ENCODE measurements at places on chromosomes 3 and 15.

DNA sequence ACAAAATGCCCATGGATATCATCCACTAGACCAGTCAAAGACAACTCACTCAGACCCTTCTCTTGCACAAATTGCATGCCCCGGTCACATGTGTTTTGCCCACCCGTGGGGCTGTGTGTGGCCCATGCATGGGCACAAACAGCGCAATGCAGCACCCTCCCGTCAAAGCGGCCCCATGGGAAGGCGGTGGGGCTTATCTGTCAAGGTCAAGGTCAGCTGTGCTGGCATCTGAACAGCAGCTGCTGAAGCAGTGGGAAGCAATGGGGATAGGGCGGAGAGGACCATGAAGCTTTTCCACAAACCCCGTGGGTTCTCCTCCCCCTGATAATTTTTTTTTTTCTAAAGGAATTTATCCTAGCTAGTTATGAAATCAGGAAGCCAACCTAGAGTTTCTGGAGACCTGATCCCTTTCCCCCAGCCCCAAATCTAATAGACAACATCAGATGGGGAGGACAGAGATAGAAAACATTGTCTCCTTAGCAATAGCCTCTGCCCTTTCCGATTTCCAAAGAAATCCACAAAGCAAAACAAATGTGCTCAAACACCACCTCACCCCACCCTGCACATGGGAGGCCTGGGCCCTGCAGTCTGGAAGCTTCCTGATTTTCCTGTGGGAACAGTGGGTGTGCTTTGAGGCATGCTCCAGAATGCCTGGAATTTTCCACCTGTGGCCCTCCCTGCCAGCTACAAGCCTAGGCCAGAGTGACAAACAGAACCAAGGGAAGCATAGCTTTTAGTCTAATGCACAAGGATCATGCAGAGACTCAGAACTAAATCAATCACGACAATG is 84.4 kb downstream of the BDH1 start:
- DNase-seq = no peak

- no peak for DNase-seq
Measured at GRCh38 chr15:39682366-39682765, 100.3 kb downstream of the FSIP1 start.

DNA sequence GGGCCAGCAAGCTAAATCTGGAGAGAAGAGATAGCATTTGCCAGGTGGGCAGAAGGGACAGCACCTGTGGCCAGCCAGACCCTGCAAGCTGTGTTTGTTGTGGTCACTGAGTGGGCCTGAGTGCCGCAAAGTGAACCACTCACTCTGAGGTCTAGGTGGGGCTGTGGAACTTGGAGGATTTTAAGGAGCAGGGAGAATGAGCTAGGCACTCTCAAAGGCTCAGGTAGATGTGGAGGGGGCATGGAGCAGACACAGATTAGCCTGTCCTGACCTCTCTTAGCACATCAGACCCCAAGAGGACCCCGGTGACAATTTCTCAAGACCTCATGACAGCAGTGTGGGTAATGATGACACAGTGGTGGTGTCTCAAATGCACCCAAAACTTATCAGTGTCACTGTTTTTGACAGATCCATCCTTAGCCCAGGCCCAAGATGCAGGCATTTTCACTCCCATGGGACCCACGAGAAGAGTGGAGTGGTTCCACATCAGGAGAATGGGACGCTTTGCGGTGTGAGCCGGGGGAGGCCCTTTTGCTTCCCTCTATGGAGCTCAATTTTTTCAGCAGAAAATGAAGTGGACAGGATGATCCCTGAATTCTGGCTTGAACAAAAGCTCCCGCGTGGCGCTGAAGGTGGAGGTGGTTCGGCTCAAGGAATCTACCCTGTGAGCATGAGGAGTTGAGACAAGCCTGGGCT is 43.8 kb upstream of the TLE3 start:
- no peak for DNase-seq

GRCh38 chr15:95016511-95017229 is 785.3 kb downstream of the MCTP2 start:
- no peak for DNase-seq

DNA sequence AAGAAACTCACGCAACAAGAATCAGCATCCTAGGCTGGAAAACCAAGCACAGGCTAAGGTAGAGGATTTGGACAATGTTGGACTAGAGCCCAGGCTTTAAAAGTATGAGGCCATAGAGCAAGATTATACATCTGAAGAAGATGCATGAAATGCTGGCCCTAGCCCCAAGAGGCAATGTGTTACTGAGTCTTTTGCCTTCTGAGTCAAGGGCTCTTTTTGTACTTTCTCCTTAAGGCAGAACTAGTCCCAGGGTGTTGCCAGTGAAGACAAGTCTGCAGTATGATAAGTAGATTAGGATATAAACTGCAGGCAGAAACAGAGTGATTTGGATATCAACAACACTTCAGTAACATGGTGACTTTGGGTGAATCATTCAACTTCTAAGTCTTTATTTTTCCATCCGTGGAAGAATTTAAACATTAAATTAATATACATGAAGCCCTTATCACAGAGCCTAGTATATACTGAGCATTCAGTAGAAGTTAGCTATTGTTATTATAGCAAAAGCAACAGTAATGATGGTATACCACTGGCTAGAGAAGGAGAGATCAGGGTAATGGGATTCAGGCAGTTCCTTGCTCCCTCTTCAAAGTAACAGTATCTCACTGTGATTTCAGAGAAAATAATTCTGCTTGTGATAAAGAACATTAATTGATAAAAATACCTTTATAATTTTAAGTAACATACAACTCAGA is 99.9 kb upstream of the MLF1 start:
- no peak for DNase-seq

DNA sequence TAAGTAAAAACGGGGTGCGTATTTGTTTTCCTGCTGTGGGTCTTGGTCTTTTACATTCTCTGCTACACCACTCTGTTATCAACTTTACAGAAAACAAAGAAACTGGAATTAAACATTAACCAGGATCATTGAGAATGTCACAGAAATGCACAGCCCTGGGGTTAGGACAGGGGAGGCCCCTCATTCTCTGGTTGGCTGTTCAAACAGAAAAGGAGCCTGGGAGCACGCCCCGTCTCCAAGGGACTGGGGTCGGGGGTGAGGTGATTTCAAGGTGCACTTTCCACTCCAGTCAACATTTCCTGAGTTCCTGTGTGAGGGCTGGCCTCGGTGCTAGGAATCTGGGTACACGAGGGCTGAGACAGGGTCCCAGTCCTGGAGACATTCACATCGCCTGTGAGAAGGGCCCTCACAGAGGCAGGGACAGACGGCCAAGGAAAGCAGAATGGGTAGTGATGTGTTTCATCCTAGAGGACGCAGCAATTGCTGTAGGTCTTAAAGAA is 30.3 kb downstream of the CPN2 start:
- no peak for DNase-seq

- DNase-seq = no peak
Measured at GRCh38 chr3:154050216-154050615, 71.0 kb upstream of the ARHGEF26 start.
